ENCODE measurements at places on chromosomes 3 and 15.

- DNase-seq = peak; percentile 22
Measured at GRCh38 chr3:133944641-133945380, 49.1 kb upstream of the RAB6B start.

GRCh38 chr3:40309925-40310695 is 603 bp downstream of the EIF1B start:
- no peak for DNase-seq

DNA sequence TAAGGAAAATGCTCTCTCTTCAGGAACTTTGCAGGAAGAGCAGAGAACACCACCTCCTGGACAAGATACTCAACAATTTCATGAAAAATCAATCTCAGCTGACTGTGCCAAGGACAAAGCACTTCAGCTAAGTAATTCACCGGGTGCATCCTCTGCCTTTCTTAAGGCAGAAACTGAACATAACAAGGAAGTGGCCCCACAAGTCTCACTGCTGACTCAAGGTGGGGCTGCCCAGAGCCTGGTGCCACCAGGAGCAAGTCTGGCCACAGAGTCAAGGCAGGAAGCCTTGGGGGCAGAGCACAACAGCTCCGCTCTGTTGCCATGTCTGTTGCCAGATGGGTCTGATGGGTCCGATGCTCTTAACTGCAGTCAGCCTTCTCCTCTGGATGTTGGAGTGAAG is 200.5 kb downstream of the AKAP13 start:
- DNase-seq = peak; percentile 56

- DNase-seq = peak; percentile 96
Measured at GRCh38 chr3:11288786-11289637, 16.8 kb downstream of the ATG7 start.

GRCh38 chr3:71987828-71988227 is 202.9 kb upstream of the PROK2 start:
- peak; percentile 93 for DNase-seq

GRCh38 chr3:156739976-156740375 is 65.6 kb downstream of the TIPARP start:
- DNase-seq = no peak

- DNase-seq = no peak
Measured at GRCh38 chr3:17765819-17766472, 23.5 kb upstream of the TBC1D5 start.

DNA sequence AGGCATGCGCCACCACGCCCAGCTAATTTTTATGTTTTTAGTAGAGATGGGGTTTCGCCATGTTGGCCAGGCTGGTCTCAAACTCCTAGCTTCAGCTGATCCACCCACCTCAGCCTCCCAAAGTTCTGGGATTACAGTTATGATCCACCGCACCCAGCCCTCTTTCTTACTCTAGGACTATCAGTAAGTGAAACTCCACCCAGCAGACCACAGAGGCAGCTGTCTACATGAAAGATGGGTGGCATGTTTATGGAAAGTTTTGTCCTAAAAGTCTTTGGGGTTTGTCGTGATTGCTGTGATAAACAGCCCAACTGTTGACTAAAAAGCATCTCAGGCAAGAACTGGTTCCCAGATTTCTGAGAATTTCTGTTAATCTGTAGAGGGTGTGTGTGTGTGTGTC is 10.9 kb downstream of the ARL6IP5 start:
- no peak for DNase-seq

DNA sequence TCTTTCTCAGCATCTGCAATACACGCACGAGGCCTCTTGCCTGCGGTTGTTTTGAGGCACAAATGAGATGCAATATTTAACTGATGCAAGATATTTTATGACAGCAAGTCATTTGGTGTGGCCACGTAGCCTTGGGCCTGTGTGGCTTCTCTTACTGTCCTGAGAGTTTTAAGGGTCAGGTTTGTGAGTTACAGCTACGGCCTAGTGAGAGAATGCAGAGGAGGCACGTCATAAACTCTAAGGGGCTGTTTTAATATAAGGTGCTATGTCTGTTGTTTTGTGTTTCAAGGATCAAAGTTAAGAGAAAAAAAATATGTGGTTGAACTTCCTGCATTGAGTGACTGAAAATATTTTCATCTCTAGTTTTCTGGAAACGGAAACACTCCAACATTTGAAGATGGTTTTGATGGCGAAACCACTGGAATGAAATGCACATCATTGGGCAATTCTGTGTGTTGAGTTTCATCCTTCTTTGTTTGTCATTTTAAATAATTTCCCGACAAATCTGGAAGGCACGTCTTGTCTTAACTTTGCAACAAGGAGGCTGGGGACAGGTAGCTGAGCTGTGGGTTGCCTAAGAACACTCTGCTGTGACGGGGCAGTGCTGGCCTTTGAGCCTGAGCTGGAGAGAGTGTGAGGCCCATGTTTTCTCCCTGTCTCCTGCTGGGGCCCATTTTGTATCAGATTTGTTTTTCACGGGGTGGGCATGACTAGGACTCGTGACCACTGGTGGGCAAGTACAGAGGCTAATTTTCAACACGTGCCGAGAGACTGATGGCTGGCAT is 5.1 kb downstream of the APBA2 start:
- DNase-seq = peak; percentile 31

- no peak for DNase-seq
Measured at GRCh38 chr3:129665024-129665768, 58.7 kb upstream of the PLXND1 start.

DNA sequence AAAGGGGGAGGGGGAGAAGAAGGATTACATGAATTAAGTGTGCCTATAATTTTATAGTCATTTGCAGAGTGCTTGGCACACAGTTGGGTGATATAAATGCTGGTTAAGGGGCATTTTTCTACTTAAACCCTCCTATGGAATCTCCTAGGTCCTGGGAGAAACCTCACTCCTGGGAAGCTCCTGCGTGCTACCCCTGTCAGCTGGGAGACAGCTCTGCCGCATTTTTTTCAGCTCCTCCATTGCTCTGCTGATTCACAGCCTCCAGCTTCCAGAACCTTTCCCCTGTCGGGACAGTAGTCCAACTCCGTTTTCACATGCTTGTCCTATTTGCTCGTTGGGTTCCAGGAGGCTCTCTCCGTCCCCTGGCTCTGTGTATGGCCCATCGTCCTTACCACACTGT is 59.2 kb downstream of the CHRD start:
- DNase-seq = no peak

DNA sequence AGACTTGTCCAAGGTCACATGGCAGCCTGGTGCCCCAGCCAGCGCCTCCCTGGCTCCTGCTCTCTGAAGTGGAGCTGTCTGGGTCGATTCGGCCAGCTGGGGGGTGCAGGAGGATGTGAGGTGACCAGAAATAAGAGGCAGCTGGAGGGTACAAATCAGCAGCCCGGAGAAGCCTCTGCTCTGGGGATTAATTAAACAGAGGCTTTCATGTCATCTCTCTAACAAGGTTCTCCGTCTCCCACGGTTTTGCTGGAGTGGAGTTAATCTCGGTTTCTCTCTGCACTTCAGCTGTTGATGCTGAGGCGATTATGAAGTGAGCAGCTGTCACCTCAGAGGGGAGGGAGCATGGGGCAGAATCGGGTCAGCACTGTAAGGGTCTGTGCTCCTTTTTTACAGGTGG is 236.8 kb downstream of the TLE3 start:
- no peak for DNase-seq

DNA sequence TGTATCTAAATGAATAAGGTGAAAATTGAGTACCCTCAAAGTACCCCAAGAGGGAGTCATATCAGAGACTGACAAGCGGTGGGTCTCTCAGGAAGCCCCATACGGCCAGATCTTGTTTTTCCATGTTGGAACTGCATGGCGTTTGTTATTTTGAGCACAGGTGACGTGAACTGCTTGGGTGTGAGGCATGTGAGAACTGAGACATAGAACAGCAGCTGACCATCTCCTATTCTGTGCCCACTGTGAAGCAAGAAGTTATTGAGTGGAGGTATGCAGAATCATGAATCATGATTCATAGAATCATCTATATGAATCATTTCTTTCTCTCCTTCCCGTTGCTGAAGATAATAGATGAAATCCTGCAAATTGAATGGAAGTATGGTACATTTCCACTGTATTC is 4.6 kb downstream of the VPS8 start:
- DNase-seq = no peak

DNA sequence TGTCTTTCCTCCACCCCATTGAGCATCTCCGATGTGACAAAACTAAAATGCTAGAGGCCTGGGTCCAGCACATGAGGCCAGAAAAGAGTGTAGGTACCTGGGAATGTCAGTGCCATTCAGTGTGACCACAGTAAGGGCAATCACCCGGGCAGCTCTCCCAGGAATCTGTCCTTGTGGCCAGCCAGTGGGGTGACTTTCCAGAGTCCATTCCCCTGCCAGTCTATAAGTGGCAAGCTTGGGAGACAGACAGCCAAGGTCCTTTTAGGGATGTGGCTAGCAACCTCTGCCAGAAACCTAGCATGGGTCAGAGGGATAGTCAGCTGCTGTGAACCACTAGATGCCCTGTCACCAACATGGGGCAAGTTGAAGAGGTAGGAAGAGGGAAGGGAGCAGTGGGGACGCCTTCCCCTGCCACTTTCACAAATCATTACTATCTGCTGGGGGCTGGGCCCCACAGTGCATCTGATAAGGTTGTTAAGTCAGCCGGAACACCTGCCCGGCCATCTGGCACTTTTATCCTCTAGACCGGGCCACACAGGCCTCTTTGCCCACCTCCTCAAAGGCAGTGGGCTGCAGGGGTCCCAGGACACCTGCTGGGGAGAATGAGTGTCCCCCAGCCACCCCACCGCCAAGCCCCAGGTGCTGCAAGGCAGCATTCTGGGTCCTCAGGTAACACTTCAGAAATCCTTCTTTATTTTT is 24.8 kb upstream of the DET1 start:
- DNase-seq = no peak

DNA sequence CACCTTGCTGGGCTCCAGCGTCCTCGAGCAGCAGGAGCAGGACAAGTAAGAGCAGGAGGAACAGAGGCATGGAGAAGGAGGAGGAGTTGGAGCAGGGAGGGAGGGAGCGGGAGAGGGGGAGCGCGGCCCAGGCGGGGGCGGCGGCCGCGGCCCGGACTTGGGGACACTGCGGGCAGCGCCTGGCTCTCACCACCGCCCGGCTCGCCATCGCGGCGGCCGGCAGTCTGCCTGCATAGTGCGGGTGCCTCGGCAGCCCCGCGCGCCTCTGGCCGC is 440 bp downstream of the DCBLD2 start:
- DNase-seq = no peak

DNA sequence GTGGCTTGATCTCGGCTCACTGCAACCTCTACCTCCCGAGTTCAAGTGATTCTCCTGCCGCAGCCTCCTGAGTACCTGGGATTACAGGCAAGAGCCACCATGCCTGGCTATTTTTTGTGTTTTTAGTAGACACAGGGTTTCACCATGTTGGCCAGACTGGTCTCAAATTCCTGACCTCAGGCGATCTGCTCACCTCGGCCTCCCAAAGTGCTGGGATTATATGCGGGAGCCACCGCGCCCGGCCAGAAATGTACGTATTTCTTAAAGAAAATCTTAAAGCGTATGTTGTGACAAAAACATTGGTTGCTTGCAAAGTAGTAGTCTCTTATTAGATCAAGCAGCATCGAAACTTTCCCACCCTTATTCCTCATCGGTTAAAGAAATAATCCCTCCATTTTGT is 748.9 kb upstream of the NR2F2 start:
- no peak for DNase-seq

DNA sequence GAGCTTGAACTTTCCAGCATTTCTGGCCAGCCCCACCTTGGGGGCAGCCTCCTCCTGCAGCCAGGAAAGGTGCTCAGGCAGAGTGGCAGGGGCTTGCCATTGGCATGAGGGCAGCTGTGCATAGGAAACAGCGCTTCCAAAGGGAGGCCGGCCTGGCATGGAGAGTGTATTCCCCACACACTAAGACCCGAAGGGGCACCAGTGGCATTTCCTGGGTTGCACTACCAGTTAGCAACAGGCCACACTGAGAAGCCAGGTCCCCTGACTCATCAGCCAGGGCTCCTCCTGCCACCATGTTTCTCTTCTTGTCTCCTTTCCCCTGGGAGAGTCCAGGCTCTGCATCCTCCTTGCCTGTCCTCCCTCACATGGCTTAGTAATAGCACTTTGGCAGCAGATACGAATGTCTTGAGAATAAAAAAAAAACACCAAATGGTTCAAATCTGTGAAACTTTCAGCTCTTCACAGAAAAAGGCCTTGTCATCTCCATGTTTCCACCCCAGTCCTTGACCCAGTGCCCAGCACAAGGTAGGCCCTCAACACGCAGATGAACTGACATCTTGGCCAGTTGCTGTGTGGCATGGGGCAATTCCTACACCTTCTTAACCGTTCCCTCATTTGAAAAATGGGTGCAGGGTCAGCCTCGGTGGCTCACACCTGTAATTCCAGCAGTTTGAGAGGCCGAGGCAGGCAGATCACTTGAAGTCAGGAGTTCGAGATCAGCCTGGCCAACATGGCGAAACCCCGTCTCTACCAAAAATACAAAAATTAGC is 180.4 kb downstream of the SMAD6 start:
- DNase-seq = no peak

GRCh38 chr3:115685097-115685496 is 61.8 kb downstream of the GAP43 start:
- DNase-seq = no peak

- DNase-seq = peak; percentile 11
Measured at GRCh38 chr15:66940368-66940767, 125.0 kb upstream of the SMAD3 start.

DNA sequence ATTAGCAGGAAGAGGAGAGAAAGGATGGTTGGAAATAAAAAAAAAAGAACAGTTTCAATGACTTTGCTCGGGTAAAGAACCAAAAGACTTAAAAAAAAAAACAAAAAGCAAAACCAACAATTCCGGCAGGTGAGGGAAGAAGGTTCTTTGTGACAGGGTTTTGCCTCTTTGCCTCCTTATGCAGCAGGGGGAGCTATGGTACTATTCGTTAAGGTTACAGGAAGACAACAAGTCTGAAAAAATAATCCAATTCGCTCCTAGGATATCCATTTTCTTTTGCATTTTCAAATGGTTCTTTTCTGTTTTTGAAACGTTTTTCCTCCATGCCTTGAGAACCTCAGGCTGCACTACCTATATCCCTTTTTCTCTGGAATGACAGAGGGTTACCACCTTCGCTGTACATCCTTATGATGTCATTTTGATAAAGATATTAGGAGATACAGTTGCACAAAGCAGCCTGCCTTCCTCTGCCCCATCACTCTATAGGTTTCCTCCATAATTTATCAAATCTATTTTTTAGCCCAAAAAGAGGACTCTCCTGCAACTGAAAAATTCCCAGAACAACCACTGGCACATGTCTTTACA is 55.0 kb downstream of the CFAP20DC start:
- DNase-seq = peak; percentile 2

DNA sequence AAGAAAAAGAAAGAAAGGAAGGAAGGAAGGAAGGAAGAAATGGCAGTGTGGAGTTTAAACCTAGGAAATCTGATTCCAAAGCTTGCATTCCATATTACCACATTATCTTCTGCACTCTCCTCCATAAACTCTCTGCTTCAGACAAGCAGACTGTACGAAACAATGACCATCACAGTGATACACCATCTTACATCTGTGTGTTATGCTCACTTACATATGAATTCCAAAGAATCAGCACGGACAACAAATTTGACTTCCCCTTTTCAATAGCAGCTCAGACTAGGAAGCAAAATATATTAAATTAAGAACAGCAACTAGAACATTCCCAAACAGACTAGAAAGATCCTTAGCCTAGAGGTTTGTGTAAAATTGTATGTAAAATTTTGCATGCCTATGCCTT is 18.0 kb upstream of the PPM1L start:
- peak; percentile 17 for DNase-seq
